ENCODE measurements at places on chromosomes 13 and 19.

- no peak for DNase-seq
Measured at GRCh38 chr13:85666356-85666755, 132.9 kb downstream of the SLITRK6 start.

DNA sequence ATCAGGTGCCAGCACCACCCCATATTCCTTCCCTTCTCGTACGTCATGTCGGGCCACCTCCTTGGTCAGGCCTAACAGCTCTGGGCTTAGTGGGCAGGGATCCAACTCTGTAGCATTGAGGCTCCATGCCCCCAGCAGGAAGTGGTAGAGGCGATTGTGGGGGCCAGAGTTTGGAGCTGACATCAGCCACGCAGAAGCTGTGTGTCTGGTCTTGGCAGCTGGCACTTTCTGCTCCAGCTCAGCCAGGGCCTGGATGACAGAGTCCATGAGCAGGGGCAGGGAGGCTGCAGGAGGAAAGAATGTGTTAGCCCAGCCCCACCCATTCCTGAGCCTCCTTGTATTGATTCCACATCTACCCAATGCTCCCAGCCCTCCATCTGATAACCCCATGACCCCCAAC, 3.0 kb downstream of the PGLYRP2 start:
- DNase-seq = no peak

DNA sequence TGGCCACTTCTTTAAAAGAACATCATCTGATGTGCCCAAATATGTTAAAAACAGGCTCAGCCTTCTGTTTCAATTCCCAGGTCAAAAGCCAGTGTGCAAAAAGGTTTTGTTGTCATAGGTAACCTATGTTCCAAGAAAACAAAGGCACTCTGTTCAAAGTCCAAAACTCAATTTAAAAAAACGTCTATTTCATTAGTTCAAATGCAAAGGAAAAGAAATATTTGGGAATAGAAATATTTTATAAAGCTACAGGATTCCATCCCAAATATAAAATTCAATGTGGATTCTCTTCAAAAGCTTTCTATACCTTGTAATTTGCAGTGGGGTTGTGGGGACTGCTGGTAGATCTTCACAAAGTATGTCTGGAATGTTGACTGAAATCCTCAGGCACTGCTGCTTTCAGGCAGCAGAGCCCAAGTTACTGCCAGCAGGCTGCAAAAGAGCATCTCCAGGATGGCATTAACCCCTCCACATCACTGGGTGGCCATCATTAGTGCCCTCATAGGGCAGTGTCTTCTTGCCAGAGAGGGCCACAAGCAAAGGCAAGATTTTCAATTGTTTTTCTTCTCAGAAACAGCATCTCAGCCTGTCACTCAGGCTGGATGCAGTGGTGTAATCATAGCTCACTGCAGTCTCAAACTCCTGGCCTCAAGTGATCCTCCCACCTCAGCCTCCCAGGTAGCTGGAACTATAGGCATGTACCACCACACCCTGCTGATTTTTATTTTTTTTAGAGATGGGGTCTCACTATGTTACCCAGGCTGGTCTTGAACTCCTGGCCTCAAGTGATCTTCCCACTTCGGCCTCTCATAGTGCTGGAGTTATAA, 22.8 kb upstream of the STK24 start:
- DNase-seq = no peak

DNA sequence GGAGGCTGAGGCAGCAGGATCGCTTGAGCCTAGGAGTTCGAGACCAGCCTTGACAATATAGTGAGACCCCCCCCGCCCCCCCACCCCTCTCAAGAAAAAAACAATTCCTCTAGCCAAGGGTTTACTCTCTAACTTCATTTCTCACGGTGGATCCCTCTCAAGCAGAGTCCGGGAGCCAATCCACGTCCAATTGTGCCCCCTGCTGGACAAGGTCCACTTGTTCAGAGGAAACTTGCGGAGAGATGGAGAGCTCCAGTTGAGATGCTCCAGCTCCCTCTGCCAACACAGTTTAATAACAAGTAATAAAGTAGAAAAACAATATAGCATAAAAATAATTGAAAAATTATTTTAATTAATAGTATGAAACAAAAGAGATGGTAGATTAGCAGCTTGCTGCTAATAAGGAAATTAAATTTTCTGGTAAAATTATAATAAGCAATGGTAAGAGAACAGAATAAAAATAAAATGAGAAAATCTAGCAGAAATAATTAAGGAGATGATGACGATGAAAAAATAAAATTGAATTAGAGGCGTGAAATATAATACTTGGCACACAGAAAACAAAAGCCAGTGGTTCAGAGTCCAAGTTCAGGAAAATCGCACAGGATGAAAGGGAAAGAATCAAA, 14.5 kb upstream of the SIGLEC14 start:
- DNase-seq = peak; percentile 84

GRCh38 chr19:58183817-58184215, 955 bp downstream of the ZNF274 start:
- DNase-seq = no peak

- no peak for DNase-seq
Measured at GRCh38 chr13:40558656-40559055, 107.8 kb downstream of the FOXO1 start.

- no peak for DNase-seq
Measured at GRCh38 chr19:45972947-45973540, 621 bp downstream of the NOVA2 start.

DNA sequence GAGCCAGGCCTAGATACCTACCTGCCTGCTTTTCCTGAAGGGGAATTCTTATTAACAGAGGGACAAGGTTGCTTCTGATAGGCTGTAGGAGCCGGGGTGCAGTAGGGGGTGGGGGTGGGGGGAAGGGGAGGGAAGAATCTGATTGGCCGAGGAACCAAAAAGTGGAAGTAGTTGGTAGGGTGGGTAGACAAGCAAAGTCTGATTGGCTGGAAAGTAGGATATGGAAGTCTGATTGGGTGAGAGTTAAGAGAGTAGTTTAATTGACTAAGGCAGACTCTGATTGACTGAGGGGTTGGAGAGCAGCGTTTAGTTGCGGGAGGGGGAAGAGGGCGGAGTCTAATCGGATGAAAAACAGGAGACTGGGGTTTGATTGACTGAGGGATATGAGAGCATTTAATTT, 9.4 kb upstream of the CYP4F22 start:
- DNase-seq = peak; percentile 27

DNA sequence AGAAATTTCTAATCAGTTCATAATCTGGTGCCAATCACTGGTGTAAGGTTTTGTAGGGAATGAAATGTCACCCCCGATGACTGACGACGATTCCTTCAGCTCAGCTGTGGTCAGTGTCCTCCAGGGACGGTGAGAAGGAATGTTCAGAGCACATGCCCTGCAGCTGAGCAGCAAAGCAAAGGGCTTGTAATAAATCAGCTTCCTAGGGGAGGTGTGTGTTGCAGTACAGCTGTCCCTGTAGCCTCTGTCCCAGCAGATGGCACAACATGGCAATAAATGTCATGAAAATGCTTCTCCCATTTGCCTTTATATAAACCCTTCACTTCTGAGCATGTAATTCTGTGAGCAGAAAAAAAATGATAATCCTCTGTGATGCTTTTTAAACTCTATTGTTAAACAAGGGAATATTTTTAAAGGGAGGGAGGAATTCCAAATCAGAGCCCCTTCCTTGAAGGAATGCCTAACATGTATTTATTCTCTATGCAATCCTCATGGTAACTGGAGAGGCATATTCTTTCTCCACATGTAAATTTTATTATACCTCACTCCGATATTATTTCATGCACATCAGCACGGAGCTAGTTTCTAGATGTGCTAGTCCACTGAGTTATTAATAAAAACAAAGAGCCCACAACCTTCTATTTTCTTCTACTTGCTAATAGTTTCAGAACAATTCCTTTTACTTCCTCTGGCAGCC, 102.5 kb downstream of the FAM216B start:
- no peak for DNase-seq

- DNase-seq = no peak
Measured at GRCh38 chr13:75855216-75855615, 219.1 kb downstream of the LMO7 start.

DNA sequence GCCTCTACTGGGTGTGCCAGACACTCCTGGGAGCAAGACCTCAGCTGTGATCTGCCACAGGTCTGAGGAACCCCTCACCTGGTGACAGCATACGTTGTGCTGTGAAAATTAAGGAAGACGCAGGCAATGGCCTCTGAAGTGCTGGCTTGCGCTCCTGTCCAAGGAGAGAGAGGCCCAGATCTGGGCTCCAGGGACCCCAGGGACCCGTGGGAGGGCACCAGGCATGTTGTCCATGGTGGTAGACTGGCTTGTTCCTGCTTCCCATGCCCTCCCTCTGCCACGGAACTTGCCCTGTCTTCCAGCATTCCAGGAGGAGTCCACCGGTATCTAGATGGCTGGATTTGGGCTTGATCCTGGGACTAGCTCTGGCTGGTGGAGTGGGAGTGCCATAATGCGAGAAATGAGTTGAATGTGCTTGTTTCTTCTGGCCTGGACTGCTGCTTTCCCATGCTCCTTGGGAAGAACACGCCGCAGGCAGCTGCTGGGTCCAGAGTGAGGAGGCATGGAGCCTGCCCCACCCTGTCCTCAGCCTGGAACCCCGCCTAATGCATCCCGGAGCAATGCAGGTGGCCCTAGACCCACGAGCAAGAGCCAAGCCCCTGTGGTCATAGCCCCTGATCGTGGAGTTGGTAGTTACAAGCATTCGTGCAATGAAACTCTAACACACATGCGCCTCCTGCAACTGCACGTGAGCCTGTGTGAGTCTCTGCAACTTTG, 190.2 kb downstream of the TEX29 start:
- DNase-seq = no peak

- DNase-seq = no peak
Measured at GRCh38 chr19:10544753-10545251, 1.1 kb downstream of the ATG4D start.

DNA sequence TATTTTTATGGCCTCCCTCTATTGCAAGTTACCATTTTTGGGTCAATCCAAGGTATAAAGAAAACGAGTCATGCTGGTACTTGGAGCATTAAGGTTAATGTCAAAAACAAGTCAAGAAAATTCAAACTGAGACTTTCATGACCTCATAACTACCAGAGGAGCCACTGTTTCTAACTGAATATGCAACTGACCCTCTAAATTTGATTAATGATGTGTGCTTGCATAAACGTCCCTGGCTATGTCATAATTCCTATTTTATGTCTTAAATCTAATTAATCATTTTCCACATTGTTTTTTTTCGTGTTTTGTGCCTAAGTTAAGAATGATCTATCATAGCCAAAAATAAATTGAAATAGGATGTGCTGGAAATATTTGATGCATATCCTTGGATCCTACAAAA, 396.7 kb upstream of the GPC6 start:
- no peak for DNase-seq

GRCh38 chr13:30466841-30467252, 1.1 kb upstream of the HMGB1 start:
- DNase-seq = peak; percentile 82

GRCh38 chr19:46392252-46392801, 21.0 kb downstream of the CCDC8 start:
- no peak for DNase-seq

- DNase-seq = peak; percentile 66
Measured at GRCh38 chr13:77386880-77387606, 60.1 kb upstream of the MYCBP2 start.

DNA sequence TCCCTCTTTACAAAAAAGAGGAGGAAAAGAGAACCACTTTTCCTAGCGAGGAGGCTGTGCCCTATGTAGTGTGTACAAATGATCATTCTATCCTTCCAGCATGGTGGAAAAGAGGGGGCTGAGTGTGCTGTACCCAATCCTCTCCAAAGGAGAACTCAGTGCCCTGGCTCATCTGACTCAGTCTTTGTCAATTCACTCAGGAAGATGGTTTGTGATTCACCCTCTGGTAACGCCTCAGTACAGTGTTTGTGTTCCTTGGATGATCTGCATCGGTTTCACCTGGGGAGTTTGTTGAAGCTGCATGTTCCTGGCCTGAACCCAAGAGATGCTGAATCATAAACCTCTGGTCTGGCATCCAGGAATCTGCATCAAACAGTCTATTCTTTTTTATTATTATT, 18.3 kb upstream of the ENOX1 start:
- DNase-seq = no peak
